ENCODE measurements at places on chromosomes 6 and 20.
A peak's percentile ranks its signal among the peaks of the same experiment; 100 is the strongest.

DNA sequence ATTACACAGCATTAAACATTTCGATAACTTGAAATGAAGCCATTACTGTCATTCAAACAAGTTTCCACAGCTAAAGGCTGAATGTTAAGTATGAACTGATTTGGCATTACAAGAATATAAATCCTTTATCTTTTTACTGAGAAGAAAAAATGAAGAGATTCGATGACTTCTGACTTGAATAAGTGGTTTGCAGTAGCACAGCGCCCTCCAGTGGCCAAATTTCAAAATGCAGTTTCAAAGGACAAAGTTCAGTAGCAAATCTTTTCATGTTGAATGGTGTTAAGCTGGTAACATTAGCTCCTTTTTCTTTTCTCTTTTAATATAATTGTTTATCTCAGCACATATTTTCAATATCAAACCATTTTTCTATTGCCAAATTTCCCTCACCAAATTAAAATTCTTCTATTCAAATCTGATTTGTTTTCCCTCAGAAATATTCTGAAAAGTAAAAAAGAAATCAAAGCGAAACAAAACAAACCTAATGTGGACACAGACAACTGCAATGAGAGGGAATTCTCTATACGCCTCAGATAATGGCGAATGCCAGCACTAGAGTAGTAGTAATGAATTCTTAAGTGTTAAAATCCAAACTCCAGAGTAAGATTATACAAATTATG is 145.7 kb downstream of the BTBD9 start:
- H3K27ac ChIP-seq, result no peak overlapping the region
- no peaks in the 10 kb centered on the region for H3K27me3 ChIP-seq
- DNase-seq, result no peak
- no peak overlapping the region for H3K4me3 ChIP-seq
- no peaks in the 10 kb centered on the region for H3K36me3 ChIP-seq

GRCh38 chr6:112209131-112209530 is 45.2 kb downstream of the LAMA4 start:
- H3K4me3 ChIP-seq, result no peak overlapping the region
- H3K4me1 ChIP-seq, result no peaks in the 10 kb centered on the region
- H3K27me3 ChIP-seq, result no peaks in the 10 kb centered on the region

DNA sequence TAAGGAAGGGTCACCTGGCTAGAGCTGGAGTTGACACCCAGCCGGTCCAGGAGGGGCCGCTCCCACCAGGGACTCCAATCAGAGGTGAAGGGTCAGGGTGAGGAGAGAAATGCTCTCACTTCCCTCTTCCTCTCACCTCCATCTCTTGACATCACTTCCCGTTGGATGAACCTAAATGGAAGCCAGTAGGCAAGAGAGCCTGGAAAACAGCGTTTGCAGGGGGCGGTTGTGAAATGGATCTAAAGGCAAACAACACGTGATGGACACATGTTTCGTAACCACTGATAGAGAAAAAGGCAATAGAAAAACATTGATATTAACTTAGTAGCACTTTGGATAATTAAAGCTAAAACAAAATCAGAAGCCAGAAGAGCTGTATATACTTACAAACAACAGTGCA is 105.6 kb upstream of the FOXA2 start:
- DNase-seq, result no peak
- H3K4me1 ChIP-seq, result peaks cover 18% of the 10 kb centered on the region
- H3K36me3 ChIP-seq, result no peaks in the 10 kb centered on the region
- no peak overlapping the region for H3K27ac ChIP-seq

DNA sequence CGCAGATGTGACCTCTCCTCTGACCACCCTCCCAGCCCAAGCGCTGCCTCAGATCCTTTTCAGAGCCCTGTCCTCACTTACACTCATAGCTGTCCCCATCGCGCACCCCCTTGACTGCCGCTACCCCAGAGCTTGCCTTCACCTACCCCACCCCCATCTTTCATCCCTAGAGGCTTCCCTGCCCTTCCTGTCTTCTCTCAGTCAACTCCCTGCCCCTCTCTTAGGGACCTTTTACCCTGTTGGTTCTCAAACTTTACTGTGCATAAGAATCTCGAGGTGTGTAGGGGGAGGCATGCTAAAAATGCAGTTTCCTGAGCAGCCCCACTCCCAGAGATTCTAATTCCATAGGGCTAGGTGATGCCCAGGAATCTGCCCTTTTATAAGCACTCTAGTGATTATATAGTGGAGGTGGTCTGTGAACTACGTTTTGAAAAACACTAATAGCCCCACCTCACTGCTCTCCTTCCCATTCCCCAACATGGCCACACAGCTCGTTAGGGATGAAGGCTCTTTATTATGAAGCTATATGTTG is 725 bp downstream of the TM9SF4 start:
- H3K4me3 ChIP-seq, result peak overlapping the region; percentile 94
- no peak for DNase-seq
- H3K27me3 ChIP-seq, result no peaks in the 10 kb centered on the region
- H3K27ac ChIP-seq, result peak overlapping the region; percentile 93
- no peaks in the 10 kb centered on the region for H3K36me3 ChIP-seq

DNA sequence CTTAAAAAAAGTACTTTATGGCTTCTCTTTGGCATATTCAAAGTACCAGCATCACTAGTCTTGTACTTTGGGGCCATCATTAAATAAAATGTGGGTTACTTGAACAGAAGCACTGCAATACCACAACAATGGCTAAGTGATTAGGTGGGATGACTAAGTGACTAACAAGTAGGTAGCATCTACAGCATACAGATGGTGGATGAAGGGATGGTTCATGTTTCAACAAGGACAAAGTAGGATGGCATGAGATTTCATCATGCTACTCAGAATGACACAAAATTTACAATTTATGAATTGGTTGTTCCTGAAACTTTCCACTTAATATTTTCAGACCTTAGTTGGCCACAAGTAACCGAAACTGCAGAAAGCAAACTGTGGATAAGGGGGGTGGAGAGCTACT is 7.7 kb downstream of the MPC1 start:
- no peak overlapping the region for H3K4me3 ChIP-seq
- no peak overlapping the region for H3K27ac ChIP-seq
- no peaks in the 10 kb centered on the region for H3K4me1 ChIP-seq
- no peaks in the 10 kb centered on the region for H3K27me3 ChIP-seq
- no peaks in the 10 kb centered on the region for H3K36me3 ChIP-seq

GRCh38 chr6:133817460-133818047 is 71.4 kb upstream of the TCF21 start:
- no peaks in the 10 kb centered on the region for H3K4me1 ChIP-seq
- H3K4me3 ChIP-seq, result no peak overlapping the region
- DNase-seq, result no peak
- no peaks in the 10 kb centered on the region for H3K27me3 ChIP-seq
- no peaks in the 10 kb centered on the region for H3K36me3 ChIP-seq

DNA sequence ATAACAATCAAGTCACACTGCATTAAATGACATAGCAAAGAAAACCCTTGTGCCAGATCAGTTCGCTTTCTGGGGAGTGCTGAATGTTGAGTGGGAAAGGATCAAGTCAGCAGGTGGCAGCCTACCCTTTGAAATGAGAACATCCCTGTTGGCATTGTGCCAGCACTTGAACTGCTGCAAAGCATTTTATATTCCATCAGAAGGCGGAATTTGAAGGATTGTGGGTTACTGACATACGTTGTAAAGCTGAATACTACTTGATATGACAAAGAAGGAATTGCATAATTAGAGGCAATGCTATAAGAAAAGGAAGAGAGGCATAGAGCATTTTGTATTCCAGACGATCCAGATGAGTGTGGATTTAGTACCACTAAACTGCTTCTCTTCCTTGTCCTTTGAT is 26.5 kb downstream of the BCKDHB start:
- no peaks in the 10 kb centered on the region for H3K27me3 ChIP-seq
- H3K27ac ChIP-seq, result no peak overlapping the region
- H3K36me3 ChIP-seq, result peaks cover 46% of the 10 kb centered on the region
- H3K4me3 ChIP-seq, result no peak overlapping the region
- H3K4me1 ChIP-seq, result no peaks in the 10 kb centered on the region
- DNase-seq, result no peak

GRCh38 chr6:82365016-82365795 is 1.6 kb downstream of the TPBG start:
- H3K4me1 ChIP-seq, result peaks cover 6% of the 10 kb centered on the region
- peak overlapping the region; percentile 95 for H3K27ac ChIP-seq
- H3K4me3 ChIP-seq, result peak overlapping the region; percentile 81

- no peak for DNase-seq
- H3K4me1 ChIP-seq, result peaks cover 41% of the 10 kb centered on the region
- H3K4me3 ChIP-seq, result no peak overlapping the region
These were observed 17.8 kb upstream of the PTGIS start for GRCh38 chr20:49585585-49586245.

- DNase-seq, result no peak
- no peak overlapping the region for H3K4me3 ChIP-seq
- H3K36me3 ChIP-seq, result no peaks in the 10 kb centered on the region
- no peaks in the 10 kb centered on the region for H3K4me1 ChIP-seq
These were observed 167.4 kb downstream of the CDH4 start for GRCh38 chr20:61419501-61419900.

GRCh38 chr6:161917645-161918044 is 643.8 kb upstream of the AGPAT4 start:
- H3K4me3 ChIP-seq, result no peak overlapping the region
- DNase-seq, result no peak
- no peaks in the 10 kb centered on the region for H3K36me3 ChIP-seq

DNA sequence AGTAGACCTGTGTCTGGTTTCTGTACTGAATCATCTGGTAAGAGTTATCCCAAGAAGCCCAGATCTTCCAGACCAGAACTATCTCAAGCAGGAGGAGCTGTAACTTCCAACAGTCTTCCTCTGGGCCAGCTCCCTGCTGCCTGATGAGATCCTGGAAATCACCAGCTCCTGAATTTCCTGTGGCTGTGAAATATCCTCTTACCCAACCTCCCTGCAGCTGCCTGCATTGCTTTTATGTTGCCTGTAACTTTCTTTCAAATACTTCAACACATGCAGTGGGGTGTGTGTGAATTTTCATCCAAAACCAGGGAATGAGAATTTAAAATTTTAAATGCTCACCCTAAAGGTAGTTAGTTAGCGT is 160.5 kb upstream of the LAMP5 start:
- no peaks in the 10 kb centered on the region for H3K4me1 ChIP-seq
- no peak overlapping the region for H3K4me3 ChIP-seq

- H3K27me3 ChIP-seq, result no peaks in the 10 kb centered on the region
- no peak for DNase-seq
- peaks cover 24% of the 10 kb centered on the region for H3K4me1 ChIP-seq
- H3K27ac ChIP-seq, result no peak overlapping the region
- no peaks in the 10 kb centered on the region for H3K36me3 ChIP-seq
- no peak overlapping the region for H3K4me3 ChIP-seq
These were observed 5.3 kb downstream of the RIPOR2 start for GRCh38 chr6:24930431-24930871.

- H3K4me1 ChIP-seq, result peaks cover 7% of the 10 kb centered on the region
- H3K36me3 ChIP-seq, result no peaks in the 10 kb centered on the region
- peak overlapping the region; percentile 37 for H3K4me3 ChIP-seq
These were observed 12.2 kb upstream of the SERPINB1 start for GRCh38 chr6:2853769-2854395.

- no peak for DNase-seq
- H3K4me3 ChIP-seq, result no peak overlapping the region
- no peaks in the 10 kb centered on the region for H3K27me3 ChIP-seq
These were observed 28.6 kb downstream of the C20orf203 start for GRCh38 chr20:32645134-32645533.

DNA sequence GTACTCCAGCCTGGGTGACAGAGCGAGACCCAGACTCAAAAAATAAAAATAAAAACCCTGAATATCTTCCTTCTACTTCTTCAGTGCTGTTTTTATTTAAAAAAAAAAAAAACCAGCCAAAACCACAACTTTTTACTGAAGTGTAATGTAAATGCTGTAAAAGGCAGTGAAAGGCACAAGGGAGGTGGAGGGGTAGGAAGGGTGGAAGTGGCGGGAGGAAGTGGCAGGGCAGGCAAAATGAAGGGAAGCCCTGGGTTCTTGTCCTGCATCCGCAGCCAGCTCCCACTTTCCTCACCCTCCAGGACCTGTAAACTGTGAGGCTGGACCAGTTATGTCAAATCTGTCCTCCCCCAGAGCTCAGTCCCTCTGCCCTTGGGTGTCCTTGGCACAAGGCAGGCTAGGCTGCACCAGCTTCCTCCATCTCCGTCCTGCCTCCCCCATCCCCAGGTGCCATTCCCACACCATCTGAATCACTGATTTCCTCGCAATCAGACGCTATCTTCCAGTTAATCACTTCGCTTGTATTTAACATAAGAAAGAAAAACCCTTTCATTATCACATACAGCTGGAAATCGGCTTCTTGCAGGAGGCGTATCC is 13.7 kb upstream of the PANK2 start:
- no peak overlapping the region for H3K27ac ChIP-seq
- no peaks in the 10 kb centered on the region for H3K4me1 ChIP-seq
- DNase-seq, result no peak

- no peak overlapping the region for H3K4me3 ChIP-seq
- H3K27ac ChIP-seq, result no peak overlapping the region
- H3K36me3 ChIP-seq, result no peaks in the 10 kb centered on the region
- no peaks in the 10 kb centered on the region for H3K27me3 ChIP-seq
- H3K4me1 ChIP-seq, result no peaks in the 10 kb centered on the region
These were observed 17.6 kb upstream of the SYNJ2 start for GRCh38 chr6:157964100-157964499.

DNA sequence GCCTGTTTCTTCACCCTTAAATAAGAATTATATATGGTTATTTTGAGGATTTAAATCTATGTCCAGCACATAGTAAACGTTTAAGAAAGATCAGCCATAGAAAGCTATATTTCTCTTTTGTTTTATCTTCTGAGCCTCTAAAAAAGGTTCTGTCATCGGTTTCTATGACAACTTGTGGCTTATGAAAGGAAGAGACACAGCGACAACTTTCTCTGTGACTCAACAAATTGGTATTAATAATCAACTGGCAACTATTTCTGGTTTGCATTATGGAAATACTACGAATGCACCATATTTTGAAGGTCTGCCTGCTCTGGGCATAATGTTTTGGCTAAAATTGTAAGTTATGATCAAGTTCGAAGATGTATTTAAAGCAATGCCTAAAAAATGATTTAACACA is 751.0 kb downstream of the CD109 start:
- no peaks in the 10 kb centered on the region for H3K4me1 ChIP-seq
- H3K27ac ChIP-seq, result no peak overlapping the region
- DNase-seq, result no peak

DNA sequence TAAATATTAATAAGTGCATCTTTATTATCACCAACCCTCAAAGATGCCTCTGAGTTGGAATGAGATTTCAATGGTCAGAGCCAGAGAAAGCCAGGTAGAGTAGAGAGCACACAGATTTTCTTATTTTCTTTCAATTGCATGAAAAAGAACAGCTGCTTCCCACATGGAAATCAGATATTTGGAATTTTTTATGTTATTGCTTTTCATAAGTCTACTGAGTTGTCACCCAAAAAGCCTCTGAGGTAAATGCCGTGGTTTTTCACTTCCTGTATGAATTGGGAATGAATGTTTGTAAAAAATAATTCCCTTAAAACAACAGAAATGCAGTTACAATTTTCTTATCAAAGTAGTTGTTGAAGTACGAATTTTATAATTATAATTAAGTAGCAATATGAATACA is 563.1 kb downstream of the RFPL4B start:
- no peaks in the 10 kb centered on the region for H3K27me3 ChIP-seq
- H3K36me3 ChIP-seq, result no peaks in the 10 kb centered on the region
- H3K27ac ChIP-seq, result no peak overlapping the region
- H3K4me3 ChIP-seq, result no peak overlapping the region
- H3K4me1 ChIP-seq, result no peaks in the 10 kb centered on the region

- DNase-seq, result no peak
- no peaks in the 10 kb centered on the region for H3K36me3 ChIP-seq
- H3K4me3 ChIP-seq, result no peak overlapping the region
- no peak overlapping the region for H3K27ac ChIP-seq
These were observed 138.8 kb upstream of the RNF217 start for GRCh38 chr6:124823240-124824111.

All from esophagus squamous epithelium (tissue), 5 donors.